ENCODE measurements at places on chromosomes 12 and 14. TPM values are rescaled to one million over a fixed set of nuclear protein-coding genes. Genes with fewer than 3 reads are reported as not detected.

DNA sequence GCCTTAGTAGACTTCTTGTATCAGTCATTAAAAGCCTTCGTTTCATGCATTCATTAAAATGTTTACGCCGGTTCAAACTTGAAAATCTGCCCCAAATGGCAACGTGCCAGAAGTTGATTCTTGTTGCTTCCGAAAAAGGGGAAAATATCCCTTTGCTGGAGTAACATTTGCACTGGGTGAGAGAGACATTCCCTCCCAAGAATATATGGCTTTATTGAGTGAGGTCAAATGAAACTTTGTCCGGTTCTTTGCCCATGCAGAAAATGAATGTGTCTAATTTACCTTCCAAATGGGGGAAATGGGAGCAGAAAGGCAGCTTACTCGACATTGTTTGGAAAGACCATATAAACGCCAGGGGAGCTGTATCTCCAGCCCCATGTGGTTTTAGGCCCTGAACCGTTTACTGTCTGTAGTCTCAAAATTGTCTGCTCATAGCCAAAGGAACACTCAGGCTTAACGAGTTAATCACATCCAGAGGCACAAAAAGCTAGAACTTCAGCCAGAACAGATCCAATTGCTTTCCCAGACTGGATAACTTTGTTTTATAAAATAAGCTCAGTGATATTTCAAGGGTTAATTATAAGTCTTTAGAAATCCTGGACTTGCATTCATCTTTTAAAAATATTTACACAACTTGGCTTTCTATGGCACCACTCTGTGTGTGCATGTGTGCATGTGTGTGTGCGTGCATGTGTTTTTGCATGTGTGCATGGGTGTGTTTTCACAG is 2.9 kb upstream of the EMP1 start:
- DNase-seq: no peak

DNA sequence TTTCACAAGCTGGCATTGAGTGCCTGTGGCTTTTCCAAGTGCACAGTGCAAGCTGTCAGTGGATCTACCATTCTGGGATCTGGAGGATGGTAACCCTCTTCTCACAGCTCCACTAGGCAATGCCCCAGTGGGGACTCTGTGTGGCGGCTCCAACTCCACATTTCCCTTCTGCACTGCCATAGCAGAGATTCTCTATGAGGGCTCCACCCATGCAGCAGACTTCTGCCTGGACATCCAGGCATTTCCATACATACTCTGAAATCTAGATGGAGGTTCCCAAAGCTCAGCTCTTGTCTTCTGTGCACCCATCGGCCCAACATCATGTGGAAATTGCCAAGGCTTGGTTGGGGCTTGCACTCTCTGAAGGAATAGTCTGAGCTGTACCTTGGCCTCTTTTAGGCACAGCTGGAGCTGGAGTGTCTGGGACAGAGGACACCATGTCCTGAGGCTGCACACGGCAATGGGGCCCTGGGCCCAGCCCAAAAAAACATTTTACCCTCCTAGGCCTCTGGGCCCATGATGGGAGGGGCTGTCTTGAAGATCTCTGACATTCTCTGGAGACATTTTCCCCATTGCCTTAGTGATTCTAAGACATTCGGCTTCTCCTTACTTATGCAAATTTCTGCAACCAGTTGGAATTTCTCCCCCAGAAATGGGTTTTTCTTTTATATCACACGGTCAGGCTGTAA is 313.3 kb upstream of the SFSWAP start:
- DNase-seq: no peak

GRCh38 chr14:88069677-88070076 is 64.7 kb downstream of the GPR65 start:
- DNase-seq: no peak

The BMP4 gene
- polyA plus RNA-seq: 87.8 TPM

GRCh38 chr14:56173365-56173922 is 55.2 kb downstream of the PELI2 start:
- no peak for DNase-seq

The RERG gene
- 15.4 TPM for polyA plus RNA-seq

DNA sequence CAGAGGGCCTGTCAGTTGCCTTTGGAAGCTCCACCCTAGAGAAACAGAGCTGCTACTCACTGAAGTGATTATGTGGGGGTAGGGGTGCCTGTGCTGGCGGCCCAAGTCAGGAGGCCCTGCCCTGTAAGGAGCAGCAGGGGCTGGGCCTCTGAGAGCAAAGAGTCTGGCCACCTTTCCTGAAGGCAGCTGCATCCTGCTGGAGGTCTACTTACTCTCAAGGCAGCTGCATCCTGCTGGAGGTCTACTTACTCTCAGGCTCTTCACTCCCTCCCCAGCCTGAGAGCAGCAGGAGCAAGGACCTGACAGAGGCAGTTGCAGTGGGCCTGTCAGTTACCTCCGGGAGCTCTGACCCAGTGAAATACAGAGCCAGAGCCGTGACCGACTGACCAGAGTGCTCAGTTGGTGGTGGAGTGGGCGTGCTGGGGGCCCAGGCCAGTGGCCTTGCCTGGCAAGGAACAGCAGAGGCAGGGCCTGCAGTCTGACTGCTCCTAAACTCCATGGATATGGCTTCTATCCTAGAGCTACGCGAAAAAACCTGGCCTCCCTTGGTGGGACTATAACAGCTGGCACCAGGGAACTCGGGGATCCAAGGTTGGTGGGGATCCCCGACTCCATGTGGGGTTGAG is 32.3 kb downstream of the RAD51B start:
- no peak for DNase-seq

The RNF41 gene
- polyA plus RNA-seq: 38.4 TPM

DNA sequence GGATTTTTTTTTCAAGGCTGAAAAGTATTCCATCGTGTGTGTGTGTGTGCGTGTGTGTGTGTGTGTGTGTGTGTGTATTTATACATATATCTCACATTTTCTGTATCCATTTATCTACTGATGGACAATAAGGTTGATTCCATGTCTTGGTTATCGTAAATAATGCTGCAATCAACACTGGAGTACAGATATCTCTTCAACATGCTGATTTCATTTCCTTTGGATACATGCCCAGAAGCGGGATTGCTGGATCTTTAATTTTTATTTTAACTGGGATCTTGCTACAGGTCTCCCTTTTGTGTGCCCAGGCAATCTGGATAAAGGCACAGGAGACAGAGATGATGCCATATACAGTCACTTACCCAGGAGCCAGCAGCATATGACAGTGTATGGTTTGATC is 338.1 kb downstream of the SOX5 start:
- DNase-seq: no peak

- DNase-seq: no peak
Measured at GRCh38 chr12:115407723-115408122, 723.7 kb upstream of the TBX3 start.

DNA sequence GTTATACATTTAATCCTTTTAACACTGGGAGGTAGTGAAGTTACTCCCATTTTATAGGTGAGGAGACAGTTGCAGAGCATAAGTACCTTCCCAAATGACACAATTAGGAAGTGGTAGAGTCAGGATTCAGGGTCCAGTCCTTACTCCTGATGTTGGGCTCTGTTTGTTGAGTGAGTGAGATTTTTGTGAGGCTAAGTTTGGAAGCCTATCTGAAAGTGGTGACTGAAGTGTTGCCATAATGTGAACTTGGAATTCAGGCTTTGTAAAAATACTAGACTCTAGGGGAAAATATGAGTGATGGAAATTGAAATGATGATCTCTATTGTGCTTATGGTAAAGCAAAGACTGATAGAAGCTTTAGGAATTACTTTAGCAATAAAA is 2.2 kb downstream of the NUDT4 start:
- DNase-seq: no peak

GRCh38 chr12:57483466-57483865 is 3.8 kb upstream of the ARHGAP9 start:
- DNase-seq: no peak

The MDM2 gene
- 113 TPM for polyA plus RNA-seq

The SLC24A4 gene
- polyA plus RNA-seq: 0.28 TPM

The SLC2A14 gene
- 0.60 TPM for polyA plus RNA-seq

- DNase-seq: peak; percentile 90
Measured at GRCh38 chr14:24774187-24774915, 140.4 kb upstream of the GZMB start.

The RGS6 gene
- polyA plus RNA-seq: 2.9 TPM

DNA sequence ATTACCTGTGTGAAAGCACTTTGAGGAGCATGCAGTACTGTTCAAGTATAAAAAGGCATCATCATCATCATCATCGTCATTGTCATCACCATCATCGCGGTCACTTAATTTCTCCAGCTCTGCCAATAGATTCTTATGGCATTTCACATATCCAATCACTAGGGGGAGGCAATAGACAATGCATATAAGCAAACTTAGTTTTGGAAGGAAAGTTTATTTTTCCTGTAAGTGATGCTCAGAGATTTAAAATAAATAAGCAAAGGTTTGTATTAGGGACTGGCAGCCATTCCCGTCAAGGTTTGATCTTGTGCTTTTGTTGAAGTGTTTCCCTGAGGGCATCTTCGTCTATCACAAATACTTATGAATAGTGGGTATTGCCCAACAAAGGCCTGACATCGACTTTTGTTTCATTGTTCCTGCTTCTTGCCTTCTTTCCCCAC is 127.4 kb downstream of the KTN1 start:
- DNase-seq: peak; percentile 37

GRCh38 chr12:82146740-82147139 is 211.4 kb downstream of the CCDC59 start:
- DNase-seq: no peak

The PTGER2 gene
- 5.3 TPM for polyA plus RNA-seq

DNA sequence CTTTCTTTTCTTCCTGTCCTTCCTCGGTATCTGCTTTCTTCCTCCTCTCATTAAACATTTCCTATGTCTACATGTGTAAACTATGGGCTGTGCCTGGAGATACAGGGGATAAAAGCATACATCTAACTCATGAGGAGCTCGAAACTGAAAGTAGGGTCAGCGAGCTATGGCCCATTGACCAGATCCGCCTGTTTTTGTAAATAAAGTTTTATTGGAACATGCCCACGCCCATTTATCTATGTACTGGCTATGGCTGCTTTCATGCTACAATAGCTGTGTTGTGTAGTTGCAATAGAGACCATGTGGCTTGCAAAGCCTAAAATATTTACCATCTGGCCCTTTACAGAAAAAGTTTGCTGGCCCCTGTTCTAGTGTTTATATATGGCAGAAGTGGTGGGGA is 500.8 kb upstream of the GARIN6 start:
- DNase-seq: no peak

DNA sequence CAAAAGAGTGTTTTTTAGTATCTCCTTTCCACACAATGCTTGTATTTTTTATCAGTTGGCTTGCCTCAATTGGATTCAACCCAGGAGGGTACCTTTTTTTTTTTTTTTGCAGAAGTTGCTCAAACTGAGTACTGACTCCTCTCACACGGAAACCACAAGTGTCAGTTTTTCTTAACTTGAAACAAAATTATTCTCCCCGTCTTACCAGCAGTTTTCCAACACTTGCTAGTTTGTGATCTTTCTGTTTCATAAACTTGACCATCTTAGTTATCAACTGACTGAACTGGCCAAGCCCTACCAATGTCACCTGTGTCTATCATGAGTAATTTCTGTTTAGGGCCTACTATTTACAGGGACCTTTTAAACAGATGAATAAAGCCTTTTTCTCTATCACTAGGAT is 34.1 kb upstream of the ITPR2 start:
- no peak for DNase-seq

The ITGB7 gene
- polyA plus RNA-seq: 1.1 TPM

- DNase-seq: no peak
Measured at GRCh38 chr12:130300090-130300489, 37.6 kb upstream of the PIWIL1 start.

DNA sequence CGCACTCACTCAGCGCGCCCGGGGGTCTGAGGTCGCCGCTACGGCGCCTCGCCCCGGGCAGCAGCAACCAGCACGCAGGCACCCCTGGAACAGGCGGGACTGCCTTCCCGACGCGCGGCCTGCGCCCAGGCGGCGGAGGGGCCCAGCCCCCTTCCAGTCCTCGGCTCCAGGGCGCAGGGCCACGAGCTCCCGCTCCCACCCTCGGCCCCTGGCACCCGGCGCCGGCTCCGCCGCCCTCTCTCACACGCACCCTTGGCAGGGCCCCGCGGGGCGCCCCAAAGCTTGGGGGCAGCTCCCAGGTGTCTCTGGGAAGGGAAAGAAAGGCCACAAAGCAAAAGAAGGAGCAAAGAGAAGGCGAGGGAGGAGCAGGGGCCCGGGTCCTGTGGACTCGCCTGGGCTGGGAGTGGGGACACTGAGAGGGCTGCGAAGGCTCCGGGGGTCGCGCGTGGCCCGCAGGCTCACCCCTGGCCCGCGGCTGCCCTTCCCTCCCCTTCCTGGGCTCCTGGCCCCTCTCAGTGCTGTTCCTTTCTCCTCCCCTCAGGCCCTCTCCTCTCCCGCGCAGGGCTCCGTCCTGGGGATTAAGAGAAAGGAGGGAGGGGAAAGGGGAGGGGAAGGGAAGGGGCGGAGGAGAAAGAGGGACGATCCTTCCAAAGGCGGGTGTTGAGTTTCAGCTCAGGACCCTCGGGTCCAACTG is 907 bp upstream of the EFS start:
- no peak for DNase-seq

- DNase-seq: no peak
Measured at GRCh38 chr12:58420503-58420902, 479.1 kb downstream of the ATP23 start.
